ENCODE measurements at places on chromosomes 16 and 17.

DNA sequence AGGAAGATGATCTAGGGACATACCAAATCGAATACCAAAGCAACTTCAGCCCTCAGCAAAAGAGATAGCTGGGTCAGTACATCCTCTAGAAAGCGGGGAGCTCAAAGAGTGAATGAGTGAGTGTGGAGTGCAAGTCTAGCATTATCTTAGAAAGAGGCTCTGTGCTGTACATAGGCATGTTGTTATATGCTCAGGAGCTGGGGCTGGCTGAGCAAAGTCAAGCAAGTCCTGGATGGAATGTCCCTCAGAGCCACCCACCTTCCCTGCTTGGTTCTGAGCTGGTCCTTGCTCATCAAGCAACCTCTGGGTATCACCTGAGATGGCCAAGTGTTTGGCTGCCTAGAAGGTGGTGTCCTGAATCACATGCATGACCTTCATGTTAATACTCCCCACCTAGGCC, 4.9 kb upstream of the KLHL11 start:
- no peak for DNase-seq

DNA sequence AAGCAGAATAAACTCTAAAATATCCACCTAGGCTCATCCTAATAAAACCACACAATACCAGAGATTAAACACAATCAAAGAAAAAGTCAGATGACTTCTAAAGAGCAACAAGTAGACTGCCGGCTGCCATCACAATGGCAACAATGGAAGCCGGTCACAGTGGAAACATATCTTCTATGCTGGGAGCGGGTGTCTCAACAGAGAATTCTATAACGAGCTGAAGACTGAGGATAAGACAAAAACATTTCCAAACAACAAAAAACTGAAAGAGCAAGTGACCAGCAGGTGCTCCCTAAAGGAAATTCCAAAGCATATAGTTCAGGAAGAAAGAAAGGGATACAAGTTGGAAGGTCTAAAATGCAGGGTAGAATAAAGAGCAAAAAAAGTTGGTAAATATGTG, 8.9 kb downstream of the NSMCE1 start:
- no peak for DNase-seq

DNA sequence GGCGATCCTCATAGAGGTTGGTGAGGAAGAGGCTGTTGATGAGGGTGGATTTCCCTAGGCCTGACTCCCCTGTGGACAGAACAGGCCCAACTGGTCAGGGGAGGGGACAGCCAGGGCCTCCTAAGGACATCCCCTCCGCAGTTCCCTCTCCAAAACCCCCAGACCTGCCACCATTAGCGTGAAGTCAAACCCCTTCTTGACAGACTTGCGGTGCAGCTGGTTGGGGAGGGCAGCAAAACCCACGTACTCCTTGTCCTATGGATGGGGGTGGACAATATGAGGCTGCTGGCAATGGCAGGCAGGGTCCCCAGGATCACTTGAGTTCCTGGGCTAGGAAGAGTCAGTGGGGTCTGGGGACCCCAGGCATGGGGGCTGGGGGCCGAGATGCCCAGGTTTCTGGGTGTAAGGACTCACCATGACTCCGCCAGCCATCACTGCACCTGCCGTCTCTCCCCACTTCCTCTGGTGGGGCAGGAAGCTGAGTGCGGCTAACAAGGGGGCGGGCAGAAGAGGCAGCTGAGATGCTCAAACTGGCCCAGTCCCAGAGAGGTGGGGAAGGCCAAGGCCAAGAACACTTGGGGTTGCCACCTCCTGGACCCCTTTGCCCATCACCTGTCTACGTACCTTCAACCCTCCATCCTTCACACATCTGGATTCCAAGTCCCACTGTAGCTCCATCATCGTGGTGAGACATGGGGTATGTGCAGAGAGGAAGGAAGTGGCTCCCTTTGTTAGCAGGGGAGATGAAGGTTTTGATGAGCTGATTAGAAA, at the start of gene SEPTIN1:
TSS of gene SEPTIN1 (minus strand) at position 451 of the 771 bp plus-strand sequence. CDS start at position 432, 19 bp downstream.
- no peak for DNase-seq

- no peak for DNase-seq
Observed at GRCh38 chr16:57984443-57985203, 13.7 kb upstream of the CNGB1 start.

- peak; percentile 13 for DNase-seq
Observed at GRCh38 chr16:17921357-17921978, 415.1 kb downstream of the NPIPA8 start.

- DNase-seq: no peak
Observed at GRCh38 chr16:23146877-23147601, 2.2 kb downstream of the USP31 start.

DNA sequence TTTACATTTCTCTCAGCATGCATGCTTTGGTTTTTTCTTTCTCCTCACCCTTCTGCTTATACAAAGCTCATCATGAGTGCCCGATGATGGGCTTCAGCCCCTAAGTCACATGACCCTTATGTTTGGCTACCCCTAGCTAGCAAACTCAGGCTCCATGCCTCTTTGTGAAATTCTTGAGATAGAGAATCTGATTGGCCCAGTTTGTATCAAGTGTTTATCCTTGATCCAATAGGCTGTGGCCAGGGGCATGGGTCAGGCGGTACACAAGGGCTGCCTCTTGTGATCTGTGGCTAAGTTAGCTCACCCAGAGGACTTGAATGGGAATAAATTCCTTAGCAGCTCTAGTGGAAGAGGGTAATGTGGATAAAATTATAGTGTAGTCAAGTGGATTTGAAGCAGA, 11.5 kb upstream of the TOX3 start:
- DNase-seq: no peak

GRCh38 chr17:9140550-9141424, 119.5 kb downstream of the NTN1 start:
- DNase-seq: no peak

GRCh38 chr17:68544111-68544915, 32.1 kb downstream of the PRKAR1A start:
- DNase-seq: no peak

GRCh38 chr17:32943206-32943605, 15.3 kb downstream of the TMEM98 start:
- DNase-seq: no peak

- DNase-seq: peak; percentile 51
Observed at GRCh38 chr17:40499551-40500189, 1.8 kb downstream of the TNS4 start.

GRCh38 chr17:61536422-61536955, 54.5 kb downstream of the NACA2 start:
- no peak for DNase-seq

- no peak for DNase-seq
Observed at GRCh38 chr16:14111713-14112538, 40.8 kb downstream of the MRTFB start.

GRCh38 chr16:66254751-66255150, 111.7 kb upstream of the CDH5 start:
- no peak for DNase-seq

GRCh38 chr16:85025781-85026653, 1.6 kb upstream of the KIAA0513 start:
- no peak for DNase-seq

- peak; percentile 31 for DNase-seq
Observed at GRCh38 chr16:50747207-50747956, 5.5 kb downstream of the CYLD start.

- DNase-seq: no peak
Observed at GRCh38 chr17:1882836-1883235, 53.0 kb downstream of the RPA1 start.

DNA sequence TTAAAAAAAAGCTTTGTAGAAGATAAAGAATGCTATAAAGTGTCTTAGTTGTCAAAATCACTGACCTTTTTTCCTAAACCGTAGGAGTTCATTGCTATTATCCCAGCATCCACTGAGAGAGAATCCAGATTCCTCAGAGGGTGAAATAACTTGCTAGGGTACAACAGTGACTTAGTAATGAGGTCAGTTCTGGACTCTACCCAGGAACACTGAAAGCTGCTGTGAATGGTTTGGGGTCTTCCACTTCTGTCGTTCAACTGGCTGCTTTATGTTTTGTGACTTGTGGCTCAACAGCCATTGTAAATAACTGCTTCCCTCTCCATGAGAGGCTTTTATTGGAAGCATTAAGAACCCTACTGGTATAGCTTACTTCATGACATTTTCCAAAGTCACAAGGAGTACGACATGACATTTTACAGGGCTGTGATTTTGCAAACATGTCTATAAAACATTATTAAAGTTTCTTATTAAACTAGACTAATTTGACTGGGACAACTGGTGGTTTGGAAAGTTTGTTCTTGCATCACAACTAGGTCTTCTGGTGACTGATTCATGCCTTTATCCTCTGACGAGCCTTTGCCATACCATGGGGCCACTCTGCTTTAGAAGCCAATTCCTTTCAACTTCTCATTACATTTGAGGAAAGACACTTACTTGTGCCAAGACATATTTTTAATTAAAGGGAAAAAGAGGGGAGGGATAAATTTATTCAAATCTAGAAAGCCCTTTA, 92.2 kb upstream of the CDH11 start:
- DNase-seq: no peak

- no peak for DNase-seq
Observed at GRCh38 chr16:66372898-66373155, 6.3 kb downstream of the CDH5 start.

DNA sequence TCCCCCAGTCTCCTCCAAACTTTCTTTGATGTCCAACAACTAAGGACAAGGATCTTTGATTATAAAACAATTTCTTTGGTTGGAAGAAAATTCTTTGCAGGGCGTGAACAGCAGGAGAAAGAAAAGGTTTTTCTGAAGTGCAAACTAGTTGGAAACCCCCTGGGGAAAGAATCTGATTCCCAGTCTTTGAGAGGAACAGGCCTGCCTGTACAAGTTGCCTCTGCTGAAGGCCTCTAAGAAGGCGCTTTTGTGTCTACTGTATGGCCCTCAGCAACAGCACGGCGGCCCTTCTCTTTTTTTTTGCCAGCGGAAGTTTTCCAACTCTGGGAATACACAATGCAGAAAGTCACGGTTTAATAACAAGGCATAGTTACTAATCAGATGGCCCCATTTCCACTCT, 14.0 kb downstream of the RNF43 start:
- DNase-seq: no peak

- no peak for DNase-seq
Observed at GRCh38 chr16:50613964-50614474, 65.8 kb downstream of the NKD1 start.

DNA sequence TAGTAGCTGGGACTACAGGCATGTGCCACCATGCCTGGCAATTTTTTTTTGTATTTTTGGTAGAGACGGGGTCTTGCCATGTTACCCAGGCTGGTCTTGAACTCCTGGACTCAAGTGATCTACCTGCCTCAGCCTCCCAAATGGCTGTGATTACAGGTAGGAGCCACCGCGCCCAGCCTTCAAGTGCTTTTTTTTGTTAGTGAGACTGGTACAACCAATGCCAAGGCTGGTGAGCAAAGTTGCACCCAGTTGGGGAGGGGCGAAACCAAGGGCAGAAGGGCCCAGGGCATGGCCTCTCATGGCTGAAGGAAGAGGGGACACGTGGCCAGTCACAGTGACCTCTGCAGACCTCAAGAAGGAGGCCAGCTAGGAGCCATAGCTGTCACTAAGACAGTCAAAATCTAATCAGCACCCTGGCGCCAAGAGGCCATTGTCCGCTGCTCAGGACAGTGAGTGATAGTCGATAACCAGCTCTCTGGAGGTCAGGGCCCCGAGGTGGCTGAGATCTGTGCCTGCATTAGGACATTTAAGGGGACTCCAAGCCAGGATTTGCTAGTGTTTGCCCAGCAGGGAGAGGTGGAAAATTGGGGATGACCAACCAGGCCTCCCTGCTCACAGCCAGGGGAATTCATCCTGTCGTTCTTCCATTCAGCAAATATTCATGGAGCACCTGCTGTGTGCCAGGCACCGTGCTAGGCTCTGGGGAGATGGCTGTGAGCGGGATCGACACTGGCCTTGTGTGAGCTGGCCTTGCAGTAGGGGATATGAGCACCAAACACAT, 10.2 kb downstream of the IL4R start:
- DNase-seq: no peak
